ENCODE measurements at places on chromosomes 6 and 20.

DNA sequence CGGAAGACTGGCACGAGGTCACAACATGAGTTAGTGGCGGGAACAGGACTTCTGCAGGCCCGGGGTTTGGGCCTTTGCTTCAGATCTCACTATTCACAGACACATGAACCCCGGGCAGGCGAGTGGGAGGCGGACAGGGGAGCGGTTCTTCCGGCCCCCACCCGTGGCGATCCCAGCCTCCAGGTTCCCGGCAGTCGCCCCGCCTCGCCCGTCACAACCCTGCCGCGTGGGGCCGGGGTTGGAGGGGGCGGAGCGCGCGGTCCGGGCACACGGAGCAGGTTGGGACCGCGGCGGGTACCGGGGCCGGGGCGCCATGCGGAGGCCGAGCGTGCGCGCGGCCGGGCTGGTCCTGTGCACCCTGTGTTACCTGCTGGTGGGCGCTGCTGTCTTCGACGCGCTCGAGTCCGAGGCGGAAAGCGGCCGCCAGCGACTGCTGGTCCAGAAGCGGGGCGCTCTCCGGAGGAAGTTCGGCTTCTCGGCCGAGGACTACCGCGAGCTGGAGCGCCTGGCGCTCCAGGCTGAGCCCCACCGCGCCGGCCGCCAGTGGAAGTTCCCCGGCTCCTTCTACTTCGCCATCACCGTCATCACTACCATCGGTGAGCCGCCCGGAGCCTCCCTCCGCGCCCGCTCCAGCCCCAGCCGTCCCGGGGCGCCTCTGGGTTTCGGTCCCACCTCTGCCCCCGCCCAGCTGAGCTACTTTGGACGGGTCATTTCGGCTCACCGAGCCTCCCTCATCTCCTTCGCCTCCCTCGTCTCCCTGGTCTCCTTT is at the start of gene KCNK15:
KCNK15 (plus strand) TSS at position 268 of the 769 bp plus-strand sequence; CDS start at position 314, 46 bp downstream.
- DNase-seq, result peak; percentile 19

DNA sequence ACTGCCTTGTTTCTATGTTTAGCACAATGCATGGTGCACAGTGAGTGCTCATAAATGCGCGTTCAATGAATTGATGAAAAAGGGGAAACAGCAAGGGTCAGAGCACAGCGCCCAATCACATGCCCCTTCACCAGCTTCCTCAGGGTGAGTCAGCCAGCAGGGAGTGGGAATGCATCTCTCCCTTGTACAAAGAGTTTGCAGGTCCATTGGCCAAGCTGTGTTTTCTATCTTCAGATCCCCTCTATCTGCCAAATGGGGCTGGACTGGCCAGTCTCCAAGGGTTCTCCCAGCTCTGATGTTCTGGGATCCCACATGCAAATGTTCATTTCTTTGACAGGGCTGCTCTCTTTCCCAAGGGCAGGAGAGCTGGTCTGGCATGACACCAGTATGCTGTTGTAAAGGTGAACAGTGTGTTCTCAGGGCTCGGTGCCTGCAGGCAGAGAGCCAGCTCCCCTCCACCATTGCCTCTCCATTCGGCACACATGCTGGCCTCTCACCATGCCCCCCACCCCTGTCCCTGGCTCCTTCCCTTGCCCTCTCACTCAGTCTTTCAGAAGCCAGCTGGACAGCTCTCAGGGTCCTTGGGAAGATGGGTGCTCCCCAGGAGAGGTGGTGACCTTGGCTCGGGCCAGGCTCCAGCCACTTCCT is 25.0 kb downstream of the ANGPT4 start:
- no peak for DNase-seq

DNA sequence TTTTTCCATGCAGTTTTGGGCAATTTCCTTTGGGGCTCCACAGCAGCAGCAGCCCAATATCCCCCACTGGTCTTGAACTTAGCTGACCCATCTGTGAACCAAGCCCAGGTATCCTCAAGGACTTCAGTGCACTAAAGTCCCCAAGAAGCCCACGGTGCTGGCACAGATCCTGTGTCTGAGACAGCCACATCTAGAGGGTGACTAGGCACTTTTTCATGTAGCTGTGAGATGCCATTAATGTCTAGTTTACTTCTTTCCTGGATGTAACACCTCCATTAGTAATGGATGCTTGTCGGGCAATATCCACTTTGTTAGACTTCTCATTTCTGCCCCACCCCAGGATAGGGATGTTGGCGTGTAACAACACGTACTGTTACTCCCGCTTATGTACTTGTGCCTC is 176.2 kb upstream of the PROKR2 start:
- no peak for DNase-seq

DNA sequence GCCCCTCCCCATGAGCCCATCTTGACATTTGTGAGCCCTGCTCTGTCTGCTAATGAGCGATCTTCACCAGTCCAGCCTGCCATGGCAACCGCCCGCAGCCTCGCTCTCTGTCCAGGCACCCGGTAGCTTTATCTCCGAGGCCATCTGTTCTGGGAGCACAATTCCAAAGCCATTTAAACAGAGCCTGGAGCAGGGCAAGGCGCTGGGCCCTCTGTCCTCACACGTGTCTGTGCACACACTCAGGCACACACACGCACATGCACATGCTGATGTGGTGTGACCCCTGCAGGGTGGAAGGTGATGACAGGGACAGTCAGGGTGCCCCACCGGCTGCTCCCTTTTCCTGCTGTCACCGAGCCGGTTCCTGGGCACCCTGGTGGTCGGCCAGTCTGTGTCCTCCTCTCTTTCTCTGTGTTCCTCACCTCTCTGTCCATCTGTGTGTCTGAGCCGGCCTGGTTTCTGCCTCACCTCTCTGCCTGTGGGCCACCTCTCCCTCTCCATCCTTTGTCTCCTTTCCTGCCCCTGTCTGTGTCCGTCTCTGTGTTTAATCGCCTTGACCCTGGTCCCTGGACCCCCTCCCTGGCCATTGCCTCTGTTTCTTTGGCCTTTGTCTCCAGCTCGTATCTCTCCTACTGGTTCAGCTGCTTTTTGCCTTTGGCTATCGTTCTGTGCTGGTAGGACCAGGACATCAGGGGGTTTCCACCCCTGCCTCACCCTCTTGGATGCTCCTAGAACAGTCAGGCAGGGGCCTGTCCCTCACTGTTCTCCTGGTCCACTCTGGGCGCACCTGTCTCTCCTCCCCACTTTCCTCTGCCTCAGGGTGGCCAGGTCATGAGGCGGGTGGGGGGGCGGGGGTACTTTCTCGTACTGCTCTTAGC is 8.8 kb upstream of the MYT1 start:
- no peak for DNase-seq

GRCh38 chr20:62367136-62367632 is at the start of gene LAMA5:
TSS of gene LAMA5 (minus strand) at chr20:62367312. CDS start at chr20:62367245, 67 bp downstream.
- no peak for DNase-seq

DNA sequence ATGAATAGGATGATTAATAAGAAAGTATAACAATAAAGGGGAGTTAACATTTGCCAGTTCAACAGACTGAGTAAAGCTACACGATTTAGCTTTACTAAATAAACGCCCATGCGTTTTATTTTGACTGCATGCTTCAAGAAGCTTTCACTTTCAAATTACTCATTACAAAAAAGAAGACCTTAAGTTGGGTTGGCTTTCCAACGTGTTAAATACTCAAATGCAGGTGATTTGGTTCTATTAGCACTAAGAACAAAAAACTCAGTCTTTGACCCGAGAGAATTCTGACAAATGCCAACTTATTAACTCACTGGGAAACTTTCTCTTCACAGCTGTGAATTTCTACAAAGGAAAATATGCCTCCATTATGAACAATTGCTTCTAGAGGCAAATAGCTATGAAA is 24.8 kb downstream of the RNF146 start:
- DNase-seq, result no peak
